Myocyte (in vitro differentiated cells): ENCODE measurements at places on chromosomes 11 and 22. TPM values are rescaled to one million over a fixed set of nuclear protein-coding genes. Genes with fewer than 3 reads are reported as not detected.

DNA sequence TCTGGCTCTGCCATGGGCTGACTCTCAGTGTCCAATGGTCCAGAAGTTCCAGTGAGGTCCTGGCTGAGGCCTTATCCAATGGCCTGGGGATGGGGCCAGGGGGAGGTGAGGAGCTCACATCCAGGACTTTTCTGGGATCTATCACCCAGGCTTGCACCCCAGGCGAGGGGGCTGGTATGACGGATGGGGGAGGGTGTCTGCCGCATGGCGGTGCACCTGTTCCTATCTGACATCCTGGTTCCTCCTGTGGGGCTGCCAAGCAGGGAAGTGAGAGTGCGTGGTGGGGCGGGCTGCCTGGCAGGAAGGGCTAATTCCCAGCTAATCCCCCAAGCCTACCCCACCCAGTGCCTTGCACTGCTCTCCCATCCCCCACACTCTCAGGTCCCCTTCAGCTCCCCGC lies 102.1 kb downstream of the NECTIN1 start:
- peak; percentile 69 for DNase-seq

APOL4 gene
- 5.1 and 9.2 TPM in 2 replicates for total RNA-seq

GRCh38 chr11:26862801-26863200 lies 131.1 kb upstream of the FIBIN start:
- no peak for DNase-seq

PACSIN3 gene
- total RNA-seq: 29.9 and 35.9 TPM in 2 replicates

GRCh38 chr22:46693634-46694415 lies 44.2 kb downstream of the CERK start:
- peak; percentile 28 for DNase-seq

DNA sequence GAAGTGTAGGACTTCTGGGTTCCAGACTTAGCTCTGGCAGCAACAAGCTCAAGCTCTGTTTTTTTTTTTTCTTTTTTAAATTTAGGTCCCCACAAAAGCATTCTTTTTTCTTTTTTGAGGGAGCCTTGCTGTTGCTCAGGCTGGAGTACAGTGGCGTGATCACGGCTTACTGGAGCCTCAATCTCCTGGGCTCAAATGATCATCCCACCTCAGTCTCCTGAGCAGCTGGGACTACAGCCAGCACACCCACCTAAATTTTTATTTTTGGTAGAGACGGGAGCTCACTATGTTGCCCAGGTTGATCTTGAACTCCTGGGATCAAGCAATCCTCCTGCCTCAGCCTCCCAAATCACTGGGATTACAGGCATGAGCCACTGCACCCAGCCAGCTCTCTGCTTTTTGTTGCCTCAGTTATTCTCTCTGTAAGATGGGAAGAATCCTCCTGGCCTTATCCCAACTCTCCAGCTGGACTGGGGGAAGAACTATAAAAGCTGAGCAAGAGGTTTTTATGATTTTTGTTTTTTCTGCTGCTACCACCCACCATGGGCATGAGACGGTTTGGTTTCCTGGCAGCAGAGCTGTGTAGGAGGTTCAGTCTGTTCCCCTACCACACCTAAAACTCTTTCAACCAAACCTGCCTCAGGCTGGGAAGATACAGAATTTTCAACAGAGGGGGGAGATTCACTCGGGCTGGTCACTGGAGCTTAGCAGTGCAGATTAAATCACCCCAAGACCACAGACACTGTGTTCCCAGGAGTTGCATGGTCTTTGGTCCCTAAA lies 11.6 kb upstream of the MTFP1 start:
- no peak for DNase-seq

- DNase-seq: no peak
Observed at GRCh38 chr11:101553891-101554292, 29.9 kb downstream of the TRPC6 start.

GRCh38 chr22:20302438-20303228 lies 17.2 kb downstream of the DGCR6L start:
- DNase-seq: no peak

LRRC32 gene
- 0.16 and 2.0 TPM in 2 replicates for total RNA-seq

BTG4 gene
- total RNA-seq: not detected in 2 replicates

- DNase-seq: no peak
Observed at GRCh38 chr11:132981131-132981956, 551.0 kb downstream of the OPCML start.

DNA sequence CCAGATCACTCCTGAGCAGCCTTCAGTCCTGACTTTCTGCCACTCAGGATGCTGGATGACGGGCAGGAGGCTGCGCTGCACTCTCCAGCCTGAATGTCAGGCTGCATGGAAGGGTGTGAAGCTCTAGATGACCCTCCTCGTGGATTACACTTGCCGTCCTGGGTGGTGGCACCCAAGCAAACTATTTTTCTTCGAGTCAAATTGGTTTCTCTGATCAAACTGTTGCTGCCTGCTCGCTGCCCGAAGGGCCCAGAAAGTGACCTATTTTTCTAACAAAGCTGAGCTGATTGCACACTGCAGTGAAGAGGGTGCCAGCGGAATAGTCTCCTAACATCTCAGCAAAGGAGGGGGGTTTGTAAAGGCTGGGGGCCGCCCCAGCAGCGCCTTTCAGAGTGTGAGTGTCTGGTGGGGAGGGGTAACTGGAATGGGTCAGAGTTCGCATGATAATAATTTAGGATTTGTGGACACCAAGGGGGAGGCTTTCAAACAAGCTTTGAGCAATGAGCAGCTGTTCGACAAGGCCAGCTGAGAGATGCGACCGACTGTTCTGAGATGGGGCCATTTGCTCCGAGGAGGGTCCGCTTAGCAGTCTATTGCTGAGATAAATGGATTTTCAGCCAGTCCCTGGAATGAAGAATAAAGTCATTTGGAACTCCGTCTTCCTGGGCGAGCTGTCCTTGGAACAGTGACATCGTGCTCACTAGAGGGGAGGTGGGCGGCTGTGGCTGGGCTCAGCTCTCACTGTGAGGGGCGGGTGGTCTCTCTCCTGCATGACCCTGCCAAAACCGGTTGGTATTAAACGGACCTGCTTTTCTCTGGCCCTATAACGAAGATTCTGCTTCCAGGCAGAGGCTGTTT lies 537.6 kb downstream of the BRD1 start:
- no peak for DNase-seq

GRCh38 chr22:39880722-39881121 lies 12.8 kb downstream of the ENTHD1 start:
- DNase-seq: no peak

- DNase-seq: no peak
Observed at GRCh38 chr11:111634981-111635705, 32.9 kb downstream of the SIK2 start.

DNA sequence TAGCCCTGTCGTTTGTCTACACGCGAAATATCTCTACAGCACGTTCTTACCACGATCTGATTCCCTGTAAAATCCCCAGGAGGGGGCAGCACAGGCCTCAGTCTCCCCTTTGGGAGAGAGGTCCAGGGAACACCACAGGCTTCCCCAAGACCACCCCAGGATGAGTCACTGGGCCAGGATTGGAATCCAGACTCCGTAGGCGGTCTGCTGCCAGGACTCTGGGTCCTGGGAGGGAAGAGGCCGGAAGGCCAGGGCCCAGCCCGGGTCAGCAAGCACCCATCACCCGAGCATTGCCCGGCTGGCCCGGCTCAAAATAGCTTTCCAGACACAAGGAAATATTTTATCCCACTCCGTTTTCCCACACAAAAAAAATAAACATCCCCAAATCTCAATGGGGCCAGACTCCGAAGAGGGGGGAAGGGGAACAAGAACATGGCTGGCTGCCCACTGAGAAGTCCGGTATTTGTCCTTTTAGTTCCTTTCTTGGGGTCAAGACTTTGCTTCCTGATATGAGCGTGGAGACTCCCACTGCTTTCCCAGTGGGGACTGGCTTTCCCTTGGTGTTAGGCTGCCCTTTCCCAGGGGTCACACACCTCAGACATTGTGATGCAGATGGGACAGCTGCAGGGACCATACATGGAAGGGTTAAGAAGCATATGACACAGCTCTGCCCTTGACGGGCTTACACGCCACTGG lies 91.3 kb downstream of the LRRC32 start:
- DNase-seq: no peak

GRCh38 chr11:47149782-47150181 lies 26.9 kb downstream of the ARFGAP2 start:
- DNase-seq: no peak
